Fibroblast of lung (primary cell): ENCODE measurements at places on chromosomes 2 and 18. TPM values are rescaled to one million over a fixed set of nuclear protein-coding genes. Genes with fewer than 3 reads are reported as not detected.

- DNase-seq = no peak
These were observed 286.4 kb upstream of the CNTNAP5 start for GRCh38 chr2:123738643-123739042.

The BBS5 gene
- polyA plus RNA-seq = 3.4 and 4.6 TPM in 2 replicates

- no peak for DNase-seq
These were observed 81.5 kb downstream of the MAPRE2 start for GRCh38 chr18:35122586-35123224.

DNA sequence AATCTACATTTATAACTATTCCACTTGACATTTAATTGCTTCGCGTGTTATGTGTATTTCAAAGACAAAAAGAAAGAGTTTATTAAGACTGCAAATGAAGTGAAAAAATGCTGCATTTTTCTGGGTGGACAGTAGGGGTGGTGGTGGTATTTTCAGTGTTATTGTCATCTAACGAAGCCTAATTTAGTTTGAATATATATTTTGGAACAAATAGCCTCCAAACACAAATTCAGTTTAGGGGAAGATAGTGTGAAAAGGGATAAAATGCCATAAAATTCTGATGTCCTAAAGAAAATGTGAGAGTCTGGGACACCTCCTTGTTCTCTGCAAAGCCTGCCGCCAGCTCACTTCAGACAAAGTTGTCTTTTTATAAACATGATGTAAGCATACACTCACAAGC is 425.1 kb downstream of the NRXN1 start:
- DNase-seq = peak; percentile 6
